D341Med (cell line): ENCODE measurements at places on chromosomes 4 and X.
A peak's percentile ranks its signal among the peaks of the same experiment; 100 is the strongest.

DNA sequence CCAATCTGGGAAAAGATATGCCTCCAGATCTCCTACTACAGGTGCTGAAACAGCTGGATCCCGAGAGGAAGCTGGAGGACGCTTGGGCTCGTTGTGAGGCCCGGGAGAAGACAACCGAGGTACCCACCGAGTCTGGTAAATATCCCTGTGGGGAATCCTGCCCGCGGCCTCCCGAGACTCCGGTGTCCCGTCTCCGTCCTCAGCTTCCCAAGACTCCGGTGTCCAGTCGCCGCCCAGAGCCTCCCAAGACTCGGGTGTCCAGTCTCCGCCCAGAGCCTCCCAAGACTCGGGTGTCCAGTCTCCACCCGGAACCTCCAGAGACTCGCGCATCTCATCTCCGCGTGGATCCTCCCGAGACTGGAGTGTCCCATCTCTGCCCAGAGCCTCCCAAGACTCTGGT is 639 bp downstream of the FAM47B start:
- no peak for DNase-seq

GRCh38 chr4:76740866-76741662 is 156.9 kb downstream of the SOWAHB start:
- no peak for DNase-seq

DNA sequence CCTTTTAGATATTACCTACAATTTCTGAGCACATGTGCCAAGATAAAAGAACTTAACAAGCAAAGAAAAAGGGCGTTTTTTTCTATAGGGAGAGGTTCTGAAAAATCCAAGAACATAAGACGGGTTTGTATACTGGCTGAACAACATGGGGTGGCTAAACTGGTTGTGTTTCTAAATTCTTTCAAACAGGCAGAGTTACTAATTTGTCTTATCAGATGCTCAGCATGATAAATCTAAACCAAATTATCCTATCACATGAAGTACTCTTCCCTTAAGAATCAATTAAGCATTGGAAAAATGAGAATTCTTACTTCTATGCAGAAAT is 45.4 kb upstream of the PGM2 start:
- no peak for DNase-seq

GRCh38 chr4:80058740-80059139 is 14.3 kb downstream of the ANTXR2 start:
- DNase-seq = no peak

DNA sequence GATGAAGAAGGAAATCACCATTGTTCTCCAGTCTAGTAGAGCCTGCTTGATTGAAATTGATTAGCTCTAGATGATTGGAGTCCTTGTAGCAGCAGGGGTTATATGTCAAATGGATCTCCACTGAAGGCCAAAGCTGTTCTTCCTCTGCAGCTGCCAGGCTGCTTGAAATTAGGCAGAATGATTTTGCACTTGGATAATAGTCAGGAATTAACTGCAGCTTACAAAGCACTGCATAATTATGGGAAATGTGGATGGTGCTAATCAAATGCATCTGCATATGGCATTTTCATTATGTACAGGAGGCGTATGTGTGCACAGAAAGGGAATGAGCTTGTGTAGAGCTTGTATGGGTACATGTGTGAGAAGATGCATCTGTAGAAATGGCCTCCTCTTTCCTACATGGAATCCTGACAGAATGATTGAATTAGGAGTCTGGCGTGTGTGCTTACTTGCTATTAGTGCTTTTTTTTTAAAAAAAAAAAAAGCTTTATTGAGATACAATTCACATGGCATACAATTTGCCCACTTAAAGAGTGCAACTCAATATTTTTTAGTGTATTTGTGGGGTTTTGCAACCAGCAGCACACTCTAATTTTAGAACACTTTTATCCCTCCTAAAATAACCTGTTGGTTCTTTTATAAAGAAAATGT is 65.9 kb downstream of the TMEM131L start:
- DNase-seq = no peak

- DNase-seq = peak; percentile 64
These were observed 816.4 kb upstream of the FRG1 start for GRCh38 chr4:189124149-189124758.

DNA sequence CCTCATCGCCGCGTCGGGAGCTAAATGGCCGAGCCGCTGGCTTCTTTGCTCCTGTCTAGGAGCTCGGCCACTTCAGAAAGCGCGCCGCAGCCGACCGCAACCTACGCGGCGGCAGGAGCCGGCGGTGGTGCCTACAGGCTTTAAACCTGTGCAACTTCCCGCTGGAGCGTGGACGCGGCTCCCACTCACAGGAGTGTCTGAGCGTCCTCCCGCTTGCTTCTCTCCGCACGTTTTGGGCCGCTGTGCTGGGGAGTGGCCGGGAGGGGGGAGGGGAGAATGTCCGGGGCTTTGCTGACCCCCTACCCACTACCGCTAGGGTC is 1.0 kb downstream of the NHSL2 start:
- no peak for DNase-seq

DNA sequence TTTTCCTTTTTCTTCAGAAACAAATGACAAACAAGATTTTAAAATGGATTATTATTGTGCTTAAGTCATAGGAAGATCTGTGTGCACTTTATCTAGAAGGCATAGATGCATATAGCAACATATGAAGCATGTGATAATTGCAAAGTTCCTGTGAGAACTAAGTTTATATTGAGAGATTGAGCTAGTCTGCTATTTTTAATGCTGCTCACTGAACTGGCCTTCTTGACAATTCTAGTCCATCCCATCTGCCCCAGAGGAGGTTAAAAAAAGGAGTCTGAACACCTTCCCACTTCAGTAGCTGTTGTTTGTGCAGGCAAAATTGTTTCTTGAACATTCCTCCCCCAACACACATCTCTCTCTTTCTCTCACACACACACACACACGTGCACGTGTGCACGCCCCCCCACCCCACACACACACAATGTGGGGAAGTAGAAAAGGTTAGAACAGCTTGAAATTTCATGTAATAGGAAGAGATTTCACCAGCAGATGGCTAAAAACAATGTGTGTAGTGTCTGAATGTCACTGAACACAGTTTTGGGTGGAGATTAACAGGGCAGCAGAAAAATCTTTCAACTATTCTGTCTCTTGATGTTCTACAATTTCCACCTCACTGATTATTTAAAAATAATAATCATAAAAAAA is 108.0 kb downstream of the GPM6A start:
- DNase-seq = no peak

GRCh38 chrX:70445951-70446350 is 1.3 kb downstream of the DLG3 start:
- no peak for DNase-seq

DNA sequence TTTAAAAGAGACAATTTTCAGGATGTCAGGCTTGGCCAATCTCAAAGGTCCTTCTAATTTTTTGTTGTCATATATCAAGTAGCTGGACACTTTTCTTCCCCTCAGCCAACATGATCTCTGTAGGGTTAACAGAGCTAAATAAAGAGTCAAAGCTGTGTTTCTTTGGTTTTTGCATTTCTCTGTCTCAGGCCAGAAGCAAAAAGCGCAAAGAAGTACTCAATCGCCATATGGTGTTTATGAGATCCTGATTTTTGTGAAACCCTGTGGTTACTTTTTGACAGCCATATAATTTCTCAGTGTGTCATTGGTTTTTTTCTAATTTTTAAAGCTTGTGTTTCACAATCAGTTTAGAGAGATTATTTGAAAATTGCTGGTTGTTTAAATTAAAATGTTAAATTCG is 111.9 kb downstream of the MAPK10 start:
- no peak for DNase-seq

DNA sequence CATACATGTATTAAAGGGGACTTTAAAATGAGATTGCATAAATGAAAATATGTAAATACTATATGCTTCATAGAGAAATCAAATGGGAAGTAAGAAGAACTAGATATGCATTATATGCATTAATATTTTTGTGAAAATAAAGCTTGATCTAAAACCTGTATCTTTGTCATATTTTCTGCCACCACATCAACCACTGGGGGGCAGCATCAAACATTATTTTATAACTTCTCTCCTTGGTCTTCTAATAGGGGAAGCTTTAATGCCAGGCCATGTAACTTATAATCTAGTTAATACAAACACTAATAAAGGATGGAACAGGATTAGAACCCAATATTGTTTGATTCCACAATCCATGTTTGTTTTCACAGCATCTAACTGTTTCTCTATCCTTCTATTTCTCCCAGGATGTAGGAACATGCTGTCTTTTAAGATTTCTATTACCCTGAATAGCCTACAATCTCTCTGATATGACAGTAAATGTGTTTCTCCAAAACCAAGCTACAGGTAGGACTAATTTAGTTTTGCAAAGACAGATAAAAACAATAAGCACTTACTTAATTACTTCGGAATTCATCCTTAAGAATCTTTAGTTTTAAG is 10.0 kb downstream of the QRFPR start:
- DNase-seq = peak; percentile 51

- DNase-seq = no peak
These were observed 42.7 kb downstream of the GATB start for GRCh38 chr4:151717909-151718628.

- no peak for DNase-seq
These were observed 46.3 kb downstream of the SH3KBP1 start for GRCh38 chrX:19840899-19841648.

GRCh38 chrX:40996886-40997530 is 88.2 kb upstream of the USP9X start:
- peak; percentile 32 for DNase-seq

DNA sequence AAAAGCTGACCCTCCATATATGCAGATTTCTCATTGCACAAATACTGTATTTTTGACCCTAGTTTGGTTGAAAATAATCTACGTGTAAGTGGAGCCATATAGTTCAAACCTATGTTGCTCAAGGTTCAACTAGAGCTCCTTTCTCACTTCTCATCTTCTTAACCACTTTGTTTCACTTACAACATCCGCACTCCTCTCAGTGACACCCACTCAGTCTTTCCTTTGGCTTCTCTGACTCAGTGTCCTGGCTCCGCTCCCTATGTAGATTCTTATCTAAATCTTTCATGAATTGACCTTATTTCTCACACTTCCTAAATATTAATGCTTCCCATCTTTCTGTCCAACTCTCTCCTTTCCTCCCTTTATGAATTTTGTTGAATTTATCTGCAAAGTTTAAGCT is 32.9 kb upstream of the DKK2 start:
- DNase-seq = no peak

DNA sequence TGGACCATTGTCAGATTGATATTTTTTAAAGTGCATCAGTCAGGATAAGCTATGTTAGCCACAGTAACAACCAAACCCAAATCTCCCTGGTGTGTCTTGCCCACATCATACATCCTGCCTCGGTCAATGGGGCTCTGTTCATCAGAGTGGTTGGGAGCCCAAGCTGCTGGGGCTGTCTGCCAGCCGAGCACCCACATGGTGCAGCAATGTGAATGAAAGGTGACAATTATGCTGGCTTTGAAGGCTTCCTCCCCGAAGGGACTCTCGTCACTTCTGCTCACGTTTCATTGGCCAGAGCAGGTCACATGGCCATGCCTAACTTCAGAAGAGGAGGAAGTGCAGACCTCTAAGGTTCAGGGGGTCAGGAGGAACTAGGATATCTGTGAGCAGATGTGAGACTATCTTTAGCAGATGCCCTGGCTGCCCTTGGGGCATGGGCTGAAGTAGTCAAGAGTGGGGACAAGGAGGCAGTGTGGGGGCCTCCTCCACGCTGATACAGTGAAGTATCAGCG is 1.3 kb upstream of the JAKMIP1 start:
- DNase-seq = no peak

DNA sequence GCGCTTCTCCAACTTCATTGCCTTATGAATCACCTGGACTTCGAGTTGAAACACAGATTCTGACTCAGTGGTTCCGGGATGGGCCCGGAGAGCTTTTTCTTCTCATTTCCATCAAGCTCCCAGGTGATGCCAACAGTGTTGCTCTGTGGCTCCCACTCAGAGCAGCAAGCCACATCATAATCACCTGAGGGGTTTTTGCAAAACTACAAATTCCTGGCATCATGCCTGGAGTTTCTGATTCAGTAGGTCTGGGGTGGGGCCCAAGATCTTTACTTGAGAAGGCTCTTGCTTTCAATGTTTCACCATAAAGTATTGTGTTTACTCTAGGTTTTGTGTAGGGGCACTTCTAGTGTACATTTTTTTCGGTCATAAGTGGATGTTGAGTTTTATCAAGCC is 7.0 kb downstream of the MTM1 start:
- no peak for DNase-seq

GRCh38 chrX:150936556-150936955 is 38.1 kb upstream of the CD99L2 start:
- no peak for DNase-seq
